ENCODE measurements at places on chromosomes 11 and 22. TPM values are rescaled to one million over a fixed set of nuclear protein-coding genes. Genes with fewer than 3 reads are reported as not detected.

- peak overlapping the region; percentile 92 for H3K27ac ChIP-seq
- H3K36me3 ChIP-seq = peaks cover 18% of the 10 kb centered on the region
- H3K27me3 ChIP-seq = no peaks in the 10 kb centered on the region
- no peak for DNase-seq
- peaks cover 48% of the 10 kb centered on the region for H3K4me1 ChIP-seq
Measured at GRCh38 chr11:119026970-119027369, 3.7 kb downstream of the SLC37A4 start.

GRCh38 chr22:32661296-32661695 lies 140.2 kb upstream of the TIMP3 start:
- H3K36me3 ChIP-seq = no peaks in the 10 kb centered on the region
- H3K4me1 ChIP-seq = no peaks in the 10 kb centered on the region
- H3K27ac ChIP-seq = no peak overlapping the region
- no peak overlapping the region for H3K4me3 ChIP-seq

GRCh38 chr22:35421121-35421520 lies 21.2 kb downstream of the MCM5 start:
- H3K27me3 ChIP-seq = no peaks in the 10 kb centered on the region
- no peak for DNase-seq
- H3K4me3 ChIP-seq = no peak overlapping the region

GRCh38 chr22:19819911-19820879 lies 34.5 kb downstream of the GNB1L start:
- no peaks in the 10 kb centered on the region for H3K36me3 ChIP-seq
- DNase-seq = no peak
- peaks cover 25% of the 10 kb centered on the region for H3K4me1 ChIP-seq
- no peak overlapping the region for H3K27ac ChIP-seq
- H3K27me3 ChIP-seq = no peaks in the 10 kb centered on the region

OR4A16 gene
- not detected for total RNA-seq

ARHGAP20 gene
- total RNA-seq = 0.79 TPM

SFI1 gene
- 16.2 TPM for total RNA-seq
